ENCODE measurements at places on chromosomes 5 and 9.

- DNase-seq: no peak
These were observed 24.0 kb downstream of the NFIB start for GRCh38 chr9:14289916-14290315.

- DNase-seq: no peak
These were observed 594.6 kb upstream of the BRINP1 start for GRCh38 chr9:119963798-119964372.

GRCh38 chr5:4420177-4420576 lies 720.0 kb upstream of the ADAMTS16 start:
- DNase-seq: no peak

- no peak for DNase-seq
These were observed 81.9 kb downstream of the MED27 start for GRCh38 chr9:131997779-131998178.

- DNase-seq: no peak
These were observed 85.7 kb upstream of the FBXW11 start for GRCh38 chr5:172091956-172092732.

DNA sequence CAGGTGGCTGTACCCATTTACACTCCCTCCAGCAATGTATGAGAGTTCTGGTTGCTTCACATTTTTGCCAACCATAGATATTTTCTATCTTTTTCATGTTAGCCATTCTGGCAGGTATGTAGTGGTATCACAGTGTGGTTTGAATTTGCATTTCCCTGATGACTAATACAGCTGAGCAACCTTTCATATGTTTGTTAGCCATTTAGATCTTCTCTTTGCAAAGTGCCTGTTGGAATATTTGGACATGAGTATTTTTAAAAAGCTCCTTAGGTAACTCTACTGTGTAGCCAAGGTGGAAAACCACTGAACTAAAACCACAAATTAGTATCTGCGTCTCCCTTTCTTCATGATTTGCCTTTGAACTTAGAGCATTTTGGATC lies 31.9 kb downstream of the IRF1 start:
- DNase-seq: peak; percentile 50

DNA sequence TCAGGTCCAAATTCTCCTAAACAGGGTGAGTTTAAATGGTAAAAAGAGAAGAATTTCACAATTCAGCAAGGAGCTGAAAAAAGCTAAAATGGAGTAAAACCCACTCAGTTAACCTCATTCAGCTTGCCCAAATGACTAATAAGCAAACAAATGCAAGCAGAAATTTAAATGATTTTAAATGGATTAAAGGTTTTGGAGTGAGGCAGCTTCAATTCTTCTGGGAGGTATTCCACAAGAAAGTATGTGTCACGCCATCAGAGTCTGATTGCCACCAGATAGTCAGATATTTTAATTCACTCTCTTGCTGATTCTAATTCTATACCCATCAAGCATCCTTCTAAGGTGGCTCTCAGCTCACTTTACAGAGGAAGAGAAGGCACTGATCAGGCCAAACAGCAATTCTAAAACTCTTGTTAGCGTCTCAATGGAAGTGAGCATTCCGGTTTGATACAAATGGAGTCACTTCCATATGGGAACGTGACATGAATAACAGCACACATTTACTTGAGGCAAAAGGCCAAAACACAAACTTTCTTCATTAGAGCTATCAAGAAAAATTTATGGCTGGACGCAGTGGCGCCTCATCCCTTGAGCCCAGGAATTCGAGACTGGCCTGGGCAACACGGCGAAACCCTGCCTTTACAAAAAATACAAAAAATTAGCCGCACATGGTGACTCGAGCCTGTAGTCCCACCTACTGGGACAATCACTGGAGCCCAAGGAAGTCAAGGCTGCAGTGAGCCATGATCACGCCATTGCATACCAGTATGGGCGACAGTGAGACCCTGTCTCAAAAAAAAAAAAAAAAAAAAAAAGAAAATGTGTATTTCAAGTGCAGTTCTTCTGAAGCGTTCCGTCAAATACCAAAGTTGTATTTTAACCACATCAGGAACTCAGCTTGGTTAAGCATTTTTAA lies 2.0 kb downstream of the CLK4 start:
- DNase-seq: no peak

- DNase-seq: no peak
These were observed 120.4 kb upstream of the CACNA1B start for GRCh38 chr9:137757139-137757538.

GRCh38 chr5:40904205-40904993 lies 4.9 kb upstream of the C7 start:
- DNase-seq: peak; percentile 89

DNA sequence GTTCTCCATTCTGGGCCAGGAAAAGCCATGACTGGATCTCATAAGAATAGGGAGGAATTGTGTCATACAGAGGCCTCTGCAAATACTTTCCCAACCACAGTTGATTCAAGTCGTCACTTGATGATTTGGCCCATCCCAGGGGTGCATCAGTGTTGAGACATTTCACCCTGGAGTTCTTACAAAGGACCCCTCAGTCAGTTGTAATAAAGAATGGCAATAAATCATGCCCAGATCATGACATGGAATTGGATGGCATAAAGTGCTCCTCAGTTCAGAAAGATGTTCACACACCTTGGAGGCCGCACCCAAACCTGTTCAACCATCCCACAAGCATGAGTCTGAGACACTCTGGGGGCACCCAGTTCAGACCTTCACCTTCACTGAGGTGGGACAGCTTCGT lies 168.1 kb downstream of the NR3C1 start:
- no peak for DNase-seq

DNA sequence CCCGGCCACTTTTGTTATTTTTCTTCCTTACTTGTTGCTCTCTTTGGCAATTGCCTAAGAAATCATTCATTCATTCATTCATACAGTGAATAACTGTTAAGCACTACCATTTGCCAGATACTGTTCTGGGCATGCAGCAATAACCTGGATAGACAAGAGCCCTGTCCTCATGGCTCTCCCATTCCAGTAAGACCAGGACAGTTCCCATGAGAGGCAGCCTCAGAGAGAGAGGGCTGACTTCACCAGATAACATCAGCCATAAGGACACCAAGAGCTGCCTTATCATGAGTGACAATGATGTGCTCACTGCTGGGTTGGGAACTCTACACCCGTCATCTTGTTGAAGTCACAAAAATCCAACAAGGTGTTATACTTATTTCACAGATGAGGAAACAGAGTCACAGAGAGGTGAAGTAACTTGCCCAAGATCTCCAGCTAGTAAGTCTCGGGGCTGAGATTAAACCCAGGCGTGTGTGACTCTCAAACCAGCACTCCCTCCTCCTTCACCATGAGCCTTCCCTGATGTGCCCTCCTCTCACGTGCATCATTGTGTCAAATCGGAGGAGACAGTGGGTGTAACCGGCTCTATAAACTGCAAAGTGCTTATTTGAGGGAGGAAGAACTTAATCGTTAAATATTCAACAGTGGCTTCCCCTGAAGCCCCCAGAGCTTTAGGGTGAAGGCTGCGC lies 61.1 kb upstream of the TBC1D2 start:
- DNase-seq: no peak

DNA sequence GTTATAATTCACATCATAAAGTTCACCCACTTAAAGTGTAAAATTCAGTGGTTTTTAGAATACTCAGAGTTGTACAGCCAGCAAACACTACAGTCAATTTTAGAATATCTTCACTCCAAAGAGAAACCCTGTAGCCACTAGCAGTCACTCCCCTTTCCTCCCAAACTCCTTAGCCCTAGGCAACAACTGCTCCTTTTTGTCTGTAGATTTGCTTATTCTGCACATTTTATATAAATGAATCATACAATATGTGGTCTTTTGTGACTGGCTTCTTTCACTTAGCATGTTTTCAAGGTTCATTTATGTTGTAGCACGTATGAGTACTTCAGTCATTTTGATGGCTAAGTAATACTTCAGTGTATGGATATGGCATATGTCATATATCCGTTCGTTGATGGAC lies 38.7 kb downstream of the TGFBR1 start:
- no peak for DNase-seq
